ENCODE measurements at places on chromosomes 1 and 21.

DNA sequence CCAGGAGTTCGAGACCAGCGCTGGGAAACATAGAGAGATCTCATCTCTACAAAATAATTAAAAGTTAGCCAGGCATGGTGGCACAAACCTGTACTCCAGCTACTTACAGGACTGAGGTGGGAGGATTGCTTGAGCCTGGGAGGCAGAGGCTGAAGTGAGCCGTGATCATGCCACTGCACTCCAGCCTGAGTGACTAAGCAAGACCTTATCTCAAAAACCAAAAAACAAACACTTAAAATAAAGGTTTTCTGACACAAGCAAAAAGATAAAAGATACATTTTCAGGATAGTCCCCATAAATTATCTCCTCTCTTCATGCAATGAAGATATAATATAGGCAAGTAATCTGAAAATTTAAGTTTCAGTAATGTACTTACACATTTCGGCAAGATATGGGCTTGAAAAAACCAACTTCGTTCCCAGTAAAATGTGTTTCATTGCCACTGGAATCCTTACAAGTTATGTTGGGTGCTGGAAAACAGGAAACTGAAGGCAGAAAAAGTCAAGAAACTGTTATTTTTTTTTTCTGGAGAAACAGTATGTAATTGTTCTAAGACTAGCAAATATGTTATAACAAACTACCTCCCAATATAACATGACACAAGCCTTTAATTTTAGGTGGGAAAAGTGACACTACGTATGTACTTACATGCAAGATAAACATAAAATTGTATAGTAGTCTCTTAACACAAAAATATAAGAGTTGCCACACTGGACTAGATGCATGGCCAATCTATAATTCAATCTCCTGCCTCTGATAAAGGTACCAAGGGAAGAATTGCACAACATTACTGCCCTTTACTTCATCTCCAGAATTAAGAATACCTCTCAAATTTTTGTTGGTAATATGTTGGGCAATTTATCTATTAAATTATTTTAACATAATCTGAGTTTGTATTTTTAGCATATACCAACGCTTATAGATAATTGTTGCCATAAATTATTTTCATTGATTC is 15.7 kb downstream of the TM2D1 start:
- DNase-seq = no peak

DNA sequence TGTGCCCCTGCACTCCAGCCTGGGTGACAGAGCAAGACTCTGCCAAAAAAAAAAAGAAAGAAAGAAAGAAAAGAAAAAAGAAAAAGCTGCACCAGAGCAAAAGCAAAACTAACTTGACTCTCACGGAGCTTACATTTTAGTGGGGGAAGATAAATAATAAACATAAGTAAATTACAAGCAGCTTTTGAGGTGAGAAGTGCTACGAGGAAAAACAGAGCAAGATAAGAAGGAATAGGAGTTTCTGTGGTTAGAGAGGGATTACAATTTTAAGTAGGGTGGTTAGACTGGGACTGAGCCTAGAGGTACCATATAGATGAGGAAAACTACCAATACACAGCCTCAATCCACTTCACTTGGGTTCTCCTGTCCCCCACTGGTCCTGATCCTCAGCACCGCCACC is 43.9 kb downstream of the TGFBR3 start:
- no peak for DNase-seq

GRCh38 chr1:43779805-43780403 is 72.6 kb downstream of the ST3GAL3 start:
- DNase-seq = no peak

- no peak for DNase-seq
Measured at GRCh38 chr21:45533846-45534635, 8.2 kb downstream of the SLC19A1 start.

- DNase-seq = no peak
Measured at GRCh38 chr1:112070677-112071076, 81.2 kb upstream of the KCND3 start.

GRCh38 chr21:36544545-36544944 is 64.6 kb upstream of the CLDN14 start:
- no peak for DNase-seq

- no peak for DNase-seq
Measured at GRCh38 chr21:33071770-33072306, 1.9 kb downstream of the OLIG1 start.

GRCh38 chr1:27136236-27136551 is 18.7 kb downstream of the SLC9A1 start:
- no peak for DNase-seq
